HFFc6 (cell line): ENCODE measurements at places on chromosomes 5 and 9. TPM values are rescaled to one million over a fixed set of nuclear protein-coding genes. Genes with fewer than 3 reads are reported as not detected.

Gene IL11RA
- total RNA-seq = 20.3 to 26.0 TPM (median 23.8 TPM) in 3 replicates

Gene TEX48
- total RNA-seq = not detected in 2 replicates

Gene LIX1
- total RNA-seq = not detected in 3 replicates

Gene FAM81B
- not detected in 3 replicates for total RNA-seq

Gene PCDHGA4
- 3.5 to 6.3 TPM (median 3.9 TPM) in 3 replicates for total RNA-seq

Gene GABRA6
- not detected in 2 replicates for total RNA-seq

DNA sequence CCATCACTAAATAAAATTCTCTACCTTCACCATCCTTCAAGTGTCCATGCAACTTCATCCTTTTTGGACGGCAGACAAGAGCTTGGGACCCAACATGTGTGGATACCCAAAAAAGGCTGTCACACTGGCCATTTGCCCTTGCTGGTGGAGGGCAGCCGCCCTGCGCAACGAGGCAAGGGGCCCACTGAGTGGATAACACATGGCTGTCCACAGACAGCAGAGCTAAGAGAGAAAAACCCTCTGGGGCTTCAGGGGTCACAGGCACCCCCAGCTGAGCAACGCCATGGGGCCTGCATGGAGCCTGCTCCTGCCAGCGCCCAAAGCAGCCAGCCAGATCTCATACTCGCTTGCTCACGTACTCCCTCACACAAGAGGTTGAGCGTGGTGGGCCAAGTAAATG lies 205.9 kb upstream of the NREP start:
- no peak overlapping the region for H3K27ac ChIP-seq
- no peaks in the 10 kb centered on the region for H3K27me3 ChIP-seq
- H3K4me1 ChIP-seq = peaks cover 34% of the 10 kb centered on the region
- no peak overlapping the region for H3K4me3 ChIP-seq
- H3K36me3 ChIP-seq = peaks cover 9% of the 10 kb centered on the region

DNA sequence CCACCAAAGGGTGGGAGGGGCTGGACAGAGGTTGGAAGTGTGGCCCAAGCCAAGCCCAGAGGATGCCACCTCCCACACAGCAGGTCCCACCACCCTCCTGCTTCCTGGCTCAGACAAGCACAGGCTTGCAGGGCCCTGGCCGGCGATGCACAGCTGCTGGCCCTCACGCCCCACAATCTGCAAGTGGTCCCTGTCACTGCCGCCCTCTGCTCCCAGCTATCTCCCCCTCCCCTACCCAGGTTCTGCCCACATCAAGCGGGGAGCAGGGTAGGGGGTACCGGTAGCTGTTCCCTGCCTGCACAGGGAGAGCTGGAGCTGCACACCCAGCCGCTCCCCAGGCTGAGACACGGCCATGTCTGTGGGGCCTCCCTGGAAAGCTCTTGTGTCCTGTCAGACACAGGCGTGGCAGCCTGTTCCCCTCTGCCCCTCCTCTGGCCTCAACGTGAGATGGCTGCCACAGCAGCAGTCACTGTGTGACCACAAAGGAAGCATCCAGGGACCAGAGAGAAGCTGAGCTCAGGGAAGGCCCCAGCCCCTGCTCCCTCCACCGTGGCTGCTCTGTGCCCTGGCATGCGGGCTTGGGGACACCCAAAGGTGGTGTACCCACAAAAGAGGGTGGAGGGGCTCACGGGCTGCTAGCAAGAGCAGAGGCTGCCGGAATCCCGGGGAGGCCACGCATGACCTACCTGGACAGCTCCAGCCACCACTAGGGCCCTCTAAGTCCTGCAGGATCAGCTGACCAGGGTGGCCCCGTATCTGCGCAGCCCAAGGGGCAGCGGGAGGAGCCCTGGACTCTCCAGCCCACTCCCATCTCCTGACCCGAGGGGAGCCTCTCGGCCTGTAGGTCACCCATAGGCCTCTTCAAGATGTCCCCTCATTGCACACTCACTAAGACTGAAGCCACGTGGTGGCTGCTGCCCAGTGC lies 10.9 kb upstream of the ZDHHC11 start:
- no peak overlapping the region for H3K4me3 ChIP-seq
- H3K36me3 ChIP-seq = 0 out of 2 replicates have a peak, but pooled peaks cover 4% of the 10 kb centered on the region
- no peak overlapping the region for H3K27ac ChIP-seq

DNA sequence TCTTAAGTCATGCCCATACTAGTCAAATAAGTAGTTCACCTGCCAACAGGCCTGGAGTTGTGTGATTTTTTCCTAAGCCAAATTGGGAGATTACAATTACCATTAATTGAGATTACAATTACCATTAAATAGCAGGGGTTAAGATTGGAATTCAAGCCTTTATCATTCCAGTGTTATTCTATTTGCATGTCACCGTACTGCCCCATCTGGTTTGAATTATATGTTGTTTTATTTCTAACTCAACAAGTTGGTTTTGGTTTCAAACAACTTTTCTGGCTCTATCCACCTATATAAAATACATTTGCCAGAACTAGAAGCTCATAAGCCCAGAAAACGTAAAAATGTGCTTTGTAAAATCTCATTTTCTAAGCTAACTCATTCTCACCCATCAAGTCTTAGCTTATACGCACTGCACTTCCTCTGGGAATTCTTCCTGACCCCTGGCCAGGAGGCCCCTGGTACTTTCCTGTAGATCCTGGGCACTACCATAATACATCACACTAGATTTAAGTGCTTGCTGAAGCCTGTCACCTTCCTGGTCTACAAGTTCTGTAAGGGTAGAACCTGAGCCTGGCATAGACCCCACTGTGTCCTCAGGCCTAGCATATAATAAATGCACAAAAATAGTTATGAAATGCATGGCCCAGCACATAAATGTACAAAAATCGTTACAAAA lies 242.0 kb upstream of the TRPM3 start:
- peak; percentile 20 for DNase-seq
- H3K4me3 ChIP-seq = peak overlapping the region; percentile 58
- H3K27me3 ChIP-seq = no peaks in the 10 kb centered on the region

DNA sequence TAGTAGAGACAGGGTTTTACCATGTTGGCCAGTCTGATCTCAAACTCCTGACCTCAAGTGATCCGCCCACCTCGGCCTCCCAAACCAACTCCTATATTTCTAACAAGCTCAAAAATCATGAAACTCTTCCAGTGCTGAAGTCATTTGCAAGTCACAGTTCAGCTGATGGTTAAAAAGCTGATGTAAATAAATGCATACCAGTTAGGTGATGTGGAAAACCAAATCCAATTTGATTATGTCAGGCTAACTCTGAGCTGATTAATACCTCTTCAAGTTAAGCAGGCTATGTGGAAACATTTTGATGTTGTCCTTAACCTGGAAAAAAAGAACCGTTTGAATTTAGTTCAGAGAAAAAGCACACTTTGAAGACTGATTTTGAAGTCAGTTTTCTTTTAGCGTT lies 51.0 kb downstream of the TMEM252 start:
- H3K36me3 ChIP-seq = no peaks in the 10 kb centered on the region
- no peak overlapping the region for H3K4me3 ChIP-seq
- H3K4me1 ChIP-seq = no peaks in the 10 kb centered on the region
- DNase-seq = no peak
- H3K27me3 ChIP-seq = peaks cover 3% of the 10 kb centered on the region; the same call in 1 of the 2 replicates

DNA sequence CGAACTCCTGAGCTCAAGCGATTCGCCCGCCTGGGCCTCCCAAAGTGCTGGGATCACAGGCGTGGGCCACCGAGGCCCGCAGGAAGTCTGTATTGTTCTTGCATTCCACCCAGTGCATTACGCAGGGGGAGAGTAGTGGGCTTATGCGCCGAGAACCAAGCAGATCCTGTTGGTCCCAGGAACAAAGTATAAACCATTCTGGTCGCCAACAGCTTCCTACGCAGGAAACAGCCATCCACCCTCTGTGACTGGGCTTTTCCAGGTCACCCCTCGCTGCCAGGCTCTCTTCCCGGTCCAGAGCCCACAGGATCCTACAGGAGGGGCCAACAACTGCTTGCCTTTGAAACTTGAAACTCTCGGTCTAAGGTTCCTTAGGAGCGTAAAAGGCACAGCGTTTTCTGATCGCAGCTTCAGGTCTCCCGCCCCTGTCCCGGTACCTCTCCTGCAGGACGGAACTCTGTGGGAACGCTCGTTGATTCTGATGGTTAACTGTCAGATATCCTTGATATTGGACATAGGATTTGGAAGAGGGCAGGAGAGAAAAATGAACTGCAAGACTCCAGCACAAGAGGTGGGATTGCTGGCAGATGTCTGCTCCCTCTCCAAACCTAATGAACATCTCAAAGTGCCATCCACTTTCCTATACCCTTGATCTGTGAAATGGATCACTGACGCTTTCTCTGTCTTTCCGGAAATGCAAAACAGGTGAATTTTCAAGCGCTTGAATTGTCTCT lies 4.2 kb upstream of the ANXA2R start:
- peak overlapping the region; percentile 76 for H3K4me3 ChIP-seq
- peaks cover 31% of the 10 kb centered on the region for H3K36me3 ChIP-seq
- H3K4me1 ChIP-seq = peaks cover 65% of the 10 kb centered on the region
- DNase-seq = no peak
- peaks cover under 1% of the 10 kb centered on the region for H3K27me3 ChIP-seq
- peak overlapping the region; percentile 75 for H3K27ac ChIP-seq

- no peak overlapping the region for H3K27ac ChIP-seq
- no peaks in the 10 kb centered on the region for H3K36me3 ChIP-seq
- H3K27me3 ChIP-seq = peaks cover 2% of the 10 kb centered on the region; the same call in 1 of the 2 replicates
Observed at GRCh38 chr5:94422812-94423211, 195.6 kb downstream of the KIAA0825 start.

DNA sequence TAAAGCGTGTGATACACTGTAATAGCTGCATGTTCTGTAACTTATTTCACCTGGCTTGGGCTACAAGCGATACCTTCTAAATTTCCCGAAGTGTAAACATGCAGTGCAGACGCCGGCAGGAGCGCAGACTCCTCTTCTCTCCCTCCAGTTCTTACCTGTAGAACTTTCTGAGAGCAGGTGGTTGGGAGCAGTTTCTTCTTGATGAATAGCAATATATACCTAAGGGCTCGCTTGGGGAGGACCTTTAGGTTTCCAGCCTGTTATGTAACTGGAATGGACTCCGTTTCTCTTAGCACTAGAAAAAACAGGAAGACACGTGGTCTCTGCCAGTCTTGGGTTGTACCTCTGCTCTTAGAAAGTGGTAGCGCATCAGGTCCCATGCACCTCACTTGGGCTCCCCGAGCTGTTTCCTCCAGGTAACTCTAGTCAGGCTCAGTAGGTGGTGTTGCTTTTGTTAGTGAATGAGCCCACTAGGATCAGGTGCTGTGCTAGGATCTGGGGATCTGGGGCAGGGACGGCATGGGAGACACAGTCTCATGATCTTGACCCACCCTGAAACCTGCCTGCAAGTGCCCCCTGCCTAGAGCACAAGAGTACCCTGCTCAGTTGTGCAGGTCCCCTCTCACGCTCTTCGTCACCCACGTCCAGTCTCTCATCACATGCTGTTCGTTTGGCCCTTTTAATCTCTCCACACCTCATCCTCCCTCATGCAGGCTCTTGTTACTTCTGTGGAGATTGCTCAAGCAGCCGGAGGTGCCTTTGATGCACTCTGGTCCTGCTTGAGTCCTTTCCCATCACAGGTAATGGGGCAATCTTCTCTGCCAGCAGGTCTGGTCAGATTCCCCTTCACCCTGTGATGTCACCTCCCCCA lies 2.8 kb downstream of the TENT4A start:
- peak overlapping the region; percentile 33 for H3K27ac ChIP-seq
- no peaks in the 10 kb centered on the region for H3K27me3 ChIP-seq
- peak overlapping the region; percentile 95 for H3K4me3 ChIP-seq
- H3K4me1 ChIP-seq = peaks cover 71% of the 10 kb centered on the region
- H3K36me3 ChIP-seq = peaks cover 8% of the 10 kb centered on the region; the same call in 1 of the 2 replicates

GRCh38 chr9:137423514-137424291 lies 510 bp downstream of the NOXA1 start:
- H3K27me3 ChIP-seq = no peaks in the 10 kb centered on the region; the same call in 1 of the 2 replicates
- DNase-seq = no peak
- H3K27ac ChIP-seq = no peak overlapping the region
- H3K4me1 ChIP-seq = peaks cover 18% of the 10 kb centered on the region
- peak overlapping the region; percentile 73 for H3K4me3 ChIP-seq

DNA sequence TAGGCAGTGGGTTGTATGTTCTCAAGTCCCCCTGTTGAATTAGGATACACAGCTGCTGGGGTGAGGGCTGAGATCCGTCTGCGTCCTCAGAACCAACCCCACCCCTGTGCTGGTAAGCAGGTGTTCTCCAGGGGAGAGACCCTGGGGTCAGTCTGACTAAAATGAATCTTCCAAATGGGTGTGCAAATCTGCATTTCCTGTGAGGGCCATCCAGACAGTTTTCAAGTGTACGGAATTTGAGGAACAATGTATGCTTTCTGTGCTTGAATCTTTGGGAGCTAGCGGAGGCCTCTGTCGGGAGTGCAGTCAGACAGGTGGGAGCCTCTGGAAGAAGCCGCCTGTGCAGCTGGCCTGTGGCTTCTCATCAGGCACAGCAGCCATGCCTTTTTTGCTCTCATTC lies 122.9 kb downstream of the MACROH2A1 start:
- H3K36me3 ChIP-seq = peaks cover 25% of the 10 kb centered on the region
- no peak overlapping the region for H3K27ac ChIP-seq
- no peak for DNase-seq
